ENCODE measurements at places on chromosomes 3 and 15. TPM values are rescaled to one million over a fixed set of nuclear protein-coding genes. Genes with fewer than 3 reads are reported as not detected.

- H3K36me3 ChIP-seq, result no peaks in the 10 kb centered on the region
- DNase-seq, result peak; percentile 57
- H3K4me3 ChIP-seq, result no peak overlapping the region
- H3K27me3 ChIP-seq, result no peaks in the 10 kb centered on the region
- peaks cover 10% of the 10 kb centered on the region for H3K4me1 ChIP-seq
Observed at GRCh38 chr15:29099131-29099880, 170.3 kb downstream of the NSMCE3 start.

- DNase-seq, result peak; percentile 91
- peak overlapping the region; percentile 81 for H3K4me3 ChIP-seq
- peaks cover 51% of the 10 kb centered on the region for H3K4me1 ChIP-seq
- H3K27ac ChIP-seq, result peak overlapping the region; percentile 90
Observed at GRCh38 chr15:85380812-85381642, 624 bp downstream of the AKAP13 start.

- no peak for DNase-seq
- no peaks in the 10 kb centered on the region for H3K27me3 ChIP-seq
- no peaks in the 10 kb centered on the region for H3K36me3 ChIP-seq
- no peaks in the 10 kb centered on the region for H3K4me1 ChIP-seq
- H3K4me3 ChIP-seq, result no peak overlapping the region
Observed at GRCh38 chr3:105618556-105618955, 250.3 kb downstream of the CBLB start.

- no peaks in the 10 kb centered on the region for H3K27me3 ChIP-seq
- H3K4me1 ChIP-seq, result no peaks in the 10 kb centered on the region
- H3K27ac ChIP-seq, result no peak overlapping the region
- H3K36me3 ChIP-seq, result no peaks in the 10 kb centered on the region
- H3K4me3 ChIP-seq, result no peak overlapping the region
Observed at GRCh38 chr3:112647122-112647521, 6.2 kb upstream of the CCDC80 start.

- no peak overlapping the region for H3K4me3 ChIP-seq
- no peak for DNase-seq
- H3K27me3 ChIP-seq, result no peaks in the 10 kb centered on the region
- H3K4me1 ChIP-seq, result no peaks in the 10 kb centered on the region
- H3K36me3 ChIP-seq, result no peaks in the 10 kb centered on the region
Observed at GRCh38 chr3:173913974-173914421, 516.5 kb downstream of the NLGN1 start.

GRCh38 chr3:42697289-42698051 is 5.1 kb downstream of the HHATL start:
- peaks cover 15% of the 10 kb centered on the region for H3K27me3 ChIP-seq
- no peak for DNase-seq
- H3K4me3 ChIP-seq, result no peak overlapping the region
- no peak overlapping the region for H3K27ac ChIP-seq
- peaks cover 6% of the 10 kb centered on the region for H3K4me1 ChIP-seq

- H3K27me3 ChIP-seq, result no peaks in the 10 kb centered on the region
- H3K27ac ChIP-seq, result no peak overlapping the region
- H3K36me3 ChIP-seq, result no peaks in the 10 kb centered on the region
- DNase-seq, result no peak
Observed at GRCh38 chr3:75180235-75180944, 483.7 kb upstream of the FRG2C start.

DNA sequence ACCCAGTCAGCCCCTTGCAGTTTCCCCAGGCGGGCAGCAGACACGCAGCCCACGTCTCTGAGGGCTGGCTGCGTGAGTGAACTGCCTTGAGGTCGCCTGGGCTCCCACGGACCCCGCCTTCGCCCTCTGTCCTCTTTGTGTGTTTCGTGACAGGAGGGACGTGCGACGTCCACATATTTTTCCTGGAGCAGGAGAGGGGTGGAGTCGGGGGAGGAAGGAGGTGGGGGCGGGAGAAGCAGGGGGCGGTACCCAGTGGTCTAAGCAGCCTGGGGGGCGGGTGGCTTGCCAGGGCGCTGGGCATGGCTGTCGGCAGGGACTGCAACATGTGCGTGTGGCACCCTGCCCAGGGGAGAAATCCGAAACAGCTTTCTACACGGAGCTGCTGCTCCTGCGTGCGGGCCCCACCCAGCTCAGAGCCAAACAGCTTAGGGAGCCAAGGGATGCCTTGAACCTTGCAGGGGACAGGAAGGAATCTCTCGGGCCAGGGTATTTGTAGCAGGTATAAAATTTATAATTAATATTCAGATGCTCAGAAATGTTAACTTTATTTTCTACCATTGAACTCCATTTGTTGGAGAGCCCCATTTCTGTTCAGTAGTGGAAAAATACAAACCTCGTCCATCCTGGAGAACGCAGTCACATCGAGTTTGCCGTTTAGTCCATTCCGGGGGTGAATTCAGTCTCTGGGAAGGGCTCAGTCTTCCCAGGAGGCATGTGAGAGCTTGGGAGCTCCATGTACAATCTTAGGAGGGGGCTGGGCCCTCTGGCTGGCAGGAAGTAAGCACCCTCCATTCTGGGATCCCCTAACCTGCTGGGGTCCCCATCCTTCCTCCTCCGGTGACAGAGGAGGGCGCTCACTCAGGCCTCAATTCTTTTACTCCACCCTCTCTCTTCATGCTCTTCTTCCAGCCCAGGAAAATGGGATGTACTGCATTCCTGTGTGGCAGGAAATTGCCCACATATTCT is 79.1 kb upstream of the MEF2A start:
- H3K4me1 ChIP-seq, result no peaks in the 10 kb centered on the region
- DNase-seq, result peak; percentile 89
- H3K4me3 ChIP-seq, result peak overlapping the region; percentile 31

DNA sequence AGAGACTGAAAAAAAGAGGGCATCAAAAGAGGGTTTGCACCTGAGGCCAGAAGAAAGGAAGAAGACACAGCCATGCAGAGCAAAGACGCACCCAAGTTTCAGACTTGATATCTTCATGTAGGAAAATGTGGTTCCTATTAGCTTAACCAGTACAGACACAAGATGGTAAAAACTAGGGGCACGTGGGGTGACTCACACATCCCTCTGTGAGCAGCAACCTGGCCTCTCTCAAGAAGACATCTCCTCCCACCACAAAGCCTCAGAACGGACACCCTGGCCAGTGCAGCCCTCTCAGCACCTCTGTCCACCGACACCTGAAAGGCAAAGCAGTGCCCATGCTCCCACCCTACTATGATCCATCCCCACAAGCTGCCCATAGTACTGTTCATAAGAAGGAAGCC is 33.3 kb downstream of the GLB1 start:
- peak overlapping the region; percentile 32 for H3K27ac ChIP-seq
- peaks cover 60% of the 10 kb centered on the region for H3K4me1 ChIP-seq
- no peaks in the 10 kb centered on the region for H3K36me3 ChIP-seq
- DNase-seq, result no peak
- no peak overlapping the region for H3K4me3 ChIP-seq

DNA sequence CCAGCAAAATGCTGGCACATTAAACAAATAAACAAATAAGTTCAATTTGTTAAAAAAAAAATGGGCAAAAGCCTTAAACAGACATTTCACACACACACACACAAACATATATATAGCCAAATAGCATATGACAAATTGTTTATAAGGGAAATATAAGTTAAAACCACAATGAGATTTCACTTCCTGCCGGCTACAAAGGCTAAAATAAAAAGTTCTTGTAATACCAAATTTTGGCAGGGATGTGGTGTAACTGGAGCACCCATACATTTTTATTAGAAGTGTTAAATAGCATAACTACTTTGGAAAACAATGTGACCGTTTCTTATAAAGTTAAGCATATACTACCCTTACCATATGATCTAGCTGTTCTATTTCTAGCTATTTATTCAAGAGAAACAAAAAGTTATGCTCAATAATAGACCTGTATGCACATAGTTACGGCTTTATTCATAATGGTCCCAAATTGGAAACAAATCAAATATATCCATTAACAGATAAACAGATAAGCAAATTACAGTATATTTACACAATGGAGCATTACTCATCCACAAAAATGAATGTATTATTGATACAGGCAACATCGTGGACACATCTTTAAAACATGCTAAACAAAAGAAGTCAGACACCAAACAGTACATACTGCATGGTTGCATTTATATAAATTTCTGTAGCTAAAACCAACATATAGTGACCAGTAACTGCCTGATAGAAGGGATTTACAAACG is 93.9 kb downstream of the EOMES start:
- H3K4me1 ChIP-seq, result peaks cover 29% of the 10 kb centered on the region
- no peak overlapping the region for H3K4me3 ChIP-seq
- no peaks in the 10 kb centered on the region for H3K27me3 ChIP-seq
- H3K36me3 ChIP-seq, result no peaks in the 10 kb centered on the region
- H3K27ac ChIP-seq, result no peak overlapping the region

- H3K27me3 ChIP-seq, result no peaks in the 10 kb centered on the region
- no peak overlapping the region for H3K4me3 ChIP-seq
- H3K36me3 ChIP-seq, result no peaks in the 10 kb centered on the region
- peaks cover 3% of the 10 kb centered on the region for H3K4me1 ChIP-seq
- H3K27ac ChIP-seq, result no peak overlapping the region
Observed at GRCh38 chr3:134600685-134601463, 49.9 kb downstream of the KY start.

DNA sequence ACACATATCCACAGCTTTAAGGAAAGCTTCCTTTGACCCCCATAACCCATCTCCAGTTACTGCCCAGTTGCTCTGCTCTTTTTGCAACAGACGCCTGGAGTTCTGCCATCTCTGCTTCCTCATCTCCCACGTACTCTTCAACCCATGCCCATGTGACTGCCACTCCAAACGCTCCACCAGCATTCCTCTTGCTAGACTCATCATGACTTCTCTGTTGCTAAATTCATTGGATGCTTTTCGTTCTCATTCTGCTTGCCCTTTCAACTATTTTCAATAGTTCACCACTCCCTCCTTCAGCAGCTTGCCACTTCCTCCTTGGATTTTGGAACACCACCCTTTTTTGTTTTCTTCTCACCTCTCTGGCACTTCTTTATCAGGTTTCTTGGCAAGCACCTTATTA is 2.7 kb upstream of the KNSTRN start:
- H3K27me3 ChIP-seq, result no peaks in the 10 kb centered on the region
- no peak overlapping the region for H3K4me3 ChIP-seq
- no peaks in the 10 kb centered on the region for H3K36me3 ChIP-seq
- no peaks in the 10 kb centered on the region for H3K4me1 ChIP-seq

DNA sequence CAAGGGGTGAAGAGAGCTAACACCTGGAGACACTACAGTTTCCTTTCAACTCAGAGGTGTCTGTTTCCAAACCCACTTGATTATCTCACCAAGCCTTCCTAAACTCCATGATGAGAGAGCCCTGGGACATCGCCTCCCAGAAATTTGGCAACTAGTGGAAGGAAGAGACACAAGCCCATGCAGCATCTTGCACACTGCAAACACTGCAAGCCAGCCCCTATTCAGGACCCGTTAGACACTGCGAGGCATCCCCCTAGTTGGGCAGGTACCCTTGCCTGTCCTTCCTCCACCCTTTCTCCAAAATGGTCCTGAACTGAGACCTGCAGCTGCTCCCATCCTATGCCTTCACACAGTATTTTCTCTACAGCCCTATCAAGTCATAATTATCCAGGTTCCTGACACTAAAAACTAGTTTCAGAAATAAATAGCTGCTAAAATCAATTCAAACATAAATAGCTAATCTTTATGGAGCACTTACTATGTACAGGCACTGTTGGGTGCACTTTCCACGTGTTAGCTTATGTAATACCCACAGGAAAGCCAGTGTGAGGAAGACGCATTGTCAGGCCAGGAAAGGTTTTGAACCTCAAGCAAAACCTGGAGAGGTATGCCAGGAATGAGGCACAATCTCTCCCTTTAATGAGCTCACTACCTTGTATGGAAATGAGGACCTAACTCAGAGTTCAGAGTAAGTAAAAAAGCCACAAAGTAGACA is 2.8 kb downstream of the MAGI1 start:
- H3K4me1 ChIP-seq, result no peaks in the 10 kb centered on the region
- peak overlapping the region; percentile 55 for H3K4me3 ChIP-seq
- DNase-seq, result no peak
- peaks cover 16% of the 10 kb centered on the region for H3K27me3 ChIP-seq
- H3K27ac ChIP-seq, result no peak overlapping the region

- no peak overlapping the region for H3K27ac ChIP-seq
- H3K36me3 ChIP-seq, result no peaks in the 10 kb centered on the region
- DNase-seq, result no peak
- H3K27me3 ChIP-seq, result no peaks in the 10 kb centered on the region
Observed at GRCh38 chr15:51312166-51313073, 26.0 kb downstream of the CYP19A1 start.

DNA sequence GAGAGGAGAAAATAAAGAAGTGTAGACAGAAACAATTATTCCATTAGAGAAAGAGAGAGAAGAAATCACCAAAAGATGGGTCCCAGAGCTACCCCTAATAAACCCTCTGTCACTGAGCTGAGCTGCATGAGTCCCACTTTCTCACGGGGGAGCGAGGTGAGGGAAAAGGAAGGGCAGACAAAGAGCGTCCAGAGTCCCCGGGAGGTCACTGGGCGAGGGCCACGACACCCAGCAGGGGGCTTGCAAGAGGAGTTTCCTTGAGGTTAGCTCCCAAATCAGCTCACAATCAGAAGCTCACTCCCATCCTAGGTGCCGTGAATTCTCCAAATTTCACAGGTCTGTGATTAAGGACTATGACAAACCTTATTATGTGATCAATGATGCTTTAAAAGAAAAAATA is 62.3 kb downstream of the XXYLT1 start:
- peaks cover 51% of the 10 kb centered on the region for H3K4me1 ChIP-seq
- H3K4me3 ChIP-seq, result no peak overlapping the region
- DNase-seq, result no peak
- no peaks in the 10 kb centered on the region for H3K36me3 ChIP-seq
- H3K27ac ChIP-seq, result peak overlapping the region; percentile 71
- H3K27me3 ChIP-seq, result no peaks in the 10 kb centered on the region

DNA sequence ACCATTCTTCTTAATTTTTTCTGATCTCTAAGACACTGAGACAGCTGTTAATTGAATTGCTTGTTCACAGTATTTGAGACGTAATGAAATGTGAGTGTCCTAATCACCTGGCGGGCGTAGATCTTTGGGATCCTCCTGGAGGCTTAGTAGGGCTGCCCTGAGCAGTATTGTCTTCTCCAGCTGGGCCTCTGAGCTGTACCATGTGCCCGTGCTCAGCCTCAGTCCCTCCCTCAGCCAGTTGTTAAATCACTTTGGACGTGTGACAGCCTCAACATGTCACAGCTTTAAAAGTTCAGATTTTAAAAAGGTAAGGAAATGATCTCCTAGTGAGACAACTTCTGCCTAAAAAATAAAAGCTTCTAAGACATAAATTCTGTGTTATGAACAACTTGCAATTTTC is 35.5 kb downstream of the IGF1R start:
- H3K4me3 ChIP-seq, result no peak overlapping the region
- H3K27me3 ChIP-seq, result no peaks in the 10 kb centered on the region
- H3K36me3 ChIP-seq, result no peaks in the 10 kb centered on the region
- no peak overlapping the region for H3K27ac ChIP-seq
- peaks cover 8% of the 10 kb centered on the region for H3K4me1 ChIP-seq

The LMCD1 gene
- total RNA-seq, result 80.6 TPM

The SLC12A8 gene
- total RNA-seq, result 1.4 TPM

The LRRC2 gene
- 3.4 TPM for total RNA-seq

The IQCH gene
- 0.65 TPM for total RNA-seq

The ISLR2 gene
- 2.8 TPM for total RNA-seq

The DNAH12 gene
- 0.15 TPM for total RNA-seq

The C3orf20 gene
- total RNA-seq, result 0.77 TPM

The SPTBN5 gene
- total RNA-seq, result 0.60 TPM
